ENCODE measurements at places on chromosomes 2 and 18.

- DNase-seq = no peak
These were observed 129.1 kb downstream of the ANKRD44 start for GRCh38 chr2:197181491-197181890.

DNA sequence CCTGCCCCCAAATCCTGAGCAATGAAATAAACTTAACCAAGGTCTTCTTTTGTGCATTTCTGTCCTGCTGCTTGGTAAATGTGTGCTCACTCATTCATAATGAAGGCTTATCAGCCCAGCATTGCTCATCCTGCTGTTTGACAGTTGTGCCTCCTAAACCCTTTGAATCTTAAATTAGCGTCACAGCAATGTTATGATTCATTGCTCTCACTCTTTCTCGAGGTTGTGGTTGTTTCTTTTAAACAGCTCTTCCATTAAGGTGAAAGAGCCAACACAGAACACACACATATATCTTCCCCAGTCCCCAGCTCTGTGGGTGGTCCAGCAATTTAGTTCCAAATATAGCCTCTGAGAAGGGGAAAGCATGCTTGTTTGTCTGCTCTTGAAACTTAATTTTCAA lies 84.0 kb downstream of the EVA1A start:
- DNase-seq = no peak

DNA sequence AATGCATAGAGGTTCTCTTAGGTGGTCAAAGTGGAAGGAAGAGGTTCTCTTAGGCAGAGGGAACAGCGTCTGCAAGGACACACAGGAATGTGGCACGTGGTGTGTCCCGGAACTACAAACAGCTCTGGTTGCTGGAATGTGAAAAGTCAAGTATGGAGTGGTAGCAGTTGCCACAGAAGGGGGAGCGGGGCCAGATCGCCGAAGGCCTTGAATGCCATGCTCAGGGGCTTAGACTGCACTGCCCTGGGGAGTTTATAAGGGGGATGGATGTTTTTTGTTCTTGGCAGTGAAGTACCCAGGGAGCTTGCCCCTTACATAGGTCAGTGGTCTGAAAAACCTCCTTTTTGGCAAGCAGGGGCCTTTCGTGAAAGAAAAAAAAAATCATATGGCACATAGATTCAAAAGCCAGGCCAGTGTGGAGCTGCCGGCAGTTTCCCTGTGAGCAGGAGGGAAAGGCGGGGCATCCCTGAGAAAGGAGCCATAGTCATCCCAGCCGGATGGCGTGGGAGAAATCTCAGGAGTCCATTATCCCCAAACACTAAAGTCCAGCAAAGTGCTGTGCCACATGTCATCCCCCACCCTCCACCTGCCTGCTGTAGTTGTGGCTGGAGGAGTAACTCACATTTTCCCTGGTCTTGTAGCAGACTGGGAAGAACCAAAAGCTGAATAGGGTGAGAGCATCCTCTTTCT lies 45.4 kb downstream of the GORASP2 start:
- DNase-seq = peak; percentile 79

DNA sequence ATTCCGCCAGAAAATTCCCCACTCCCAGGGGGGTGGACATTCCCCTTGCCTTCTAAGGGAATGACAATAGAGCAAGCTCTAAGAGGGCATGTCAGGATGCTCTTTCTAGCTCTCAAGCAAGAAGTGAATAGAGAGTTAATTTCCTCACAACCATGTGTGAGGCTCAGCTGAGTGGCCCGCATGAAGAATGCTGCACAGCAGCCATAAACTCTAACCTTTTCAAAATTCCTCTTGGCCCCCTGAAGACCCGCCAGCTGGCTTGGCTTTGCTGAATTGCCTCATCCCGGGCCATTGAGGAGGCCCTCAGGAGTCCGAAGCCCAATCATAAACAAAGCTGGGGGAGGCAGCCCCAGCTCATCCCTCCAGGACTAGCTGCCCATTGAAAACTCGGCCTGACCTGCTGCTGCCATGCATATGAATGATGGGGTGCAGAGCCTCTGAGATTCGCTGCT lies 38.2 kb downstream of the NRP2 start:
- DNase-seq = no peak

GRCh38 chr2:24241528-24241927 lies 66.7 kb downstream of the FAM228A start:
- no peak for DNase-seq
